ENCODE measurements at places on chromosomes 6 and 20.

- DNase-seq = no peak
Measured at GRCh38 chr20:58440021-58440767, 51.2 kb downstream of the VAPB start.

DNA sequence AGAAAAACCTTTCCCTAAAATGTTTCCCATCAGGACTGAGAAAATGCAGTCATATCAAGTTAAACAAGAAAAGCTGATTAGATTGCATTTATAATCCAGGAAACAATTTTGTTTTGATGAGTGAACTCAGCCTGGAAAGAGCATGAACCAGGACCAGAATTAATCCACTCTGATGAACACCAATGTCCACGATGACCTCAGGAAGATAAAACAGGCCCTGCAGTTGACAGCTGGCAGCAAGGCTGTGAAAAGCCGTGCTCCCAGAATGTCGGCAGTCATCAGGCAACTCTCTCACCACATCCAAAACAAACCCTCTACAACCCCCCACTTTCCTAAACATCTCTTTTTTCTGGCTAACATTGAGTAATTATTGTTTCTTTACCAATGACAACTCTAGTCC, 74.0 kb upstream of the PROKR2 start:
- DNase-seq = no peak

DNA sequence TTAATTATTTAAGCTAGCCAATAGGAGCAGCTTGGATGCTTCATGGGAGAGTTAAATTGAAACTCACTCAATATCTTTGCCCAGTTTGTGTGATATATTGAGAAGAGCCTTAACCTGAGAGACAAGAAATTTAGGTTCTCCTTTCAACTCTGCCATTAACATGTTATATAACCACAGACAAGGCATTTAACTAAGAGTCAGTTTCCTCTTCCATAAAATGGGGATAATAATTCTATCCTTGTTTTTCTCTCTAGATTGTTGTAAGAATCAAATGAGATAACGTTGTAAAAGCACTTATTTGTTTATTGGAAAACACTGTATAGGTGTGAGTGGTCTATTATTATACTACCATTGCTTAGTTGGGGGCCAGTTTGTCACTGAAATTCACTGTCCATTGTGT, 7.8 kb downstream of the ACSS2 start:
- no peak for DNase-seq

- DNase-seq = no peak
Measured at GRCh38 chr6:155854787-155855186, 399.1 kb upstream of the NOX3 start.

DNA sequence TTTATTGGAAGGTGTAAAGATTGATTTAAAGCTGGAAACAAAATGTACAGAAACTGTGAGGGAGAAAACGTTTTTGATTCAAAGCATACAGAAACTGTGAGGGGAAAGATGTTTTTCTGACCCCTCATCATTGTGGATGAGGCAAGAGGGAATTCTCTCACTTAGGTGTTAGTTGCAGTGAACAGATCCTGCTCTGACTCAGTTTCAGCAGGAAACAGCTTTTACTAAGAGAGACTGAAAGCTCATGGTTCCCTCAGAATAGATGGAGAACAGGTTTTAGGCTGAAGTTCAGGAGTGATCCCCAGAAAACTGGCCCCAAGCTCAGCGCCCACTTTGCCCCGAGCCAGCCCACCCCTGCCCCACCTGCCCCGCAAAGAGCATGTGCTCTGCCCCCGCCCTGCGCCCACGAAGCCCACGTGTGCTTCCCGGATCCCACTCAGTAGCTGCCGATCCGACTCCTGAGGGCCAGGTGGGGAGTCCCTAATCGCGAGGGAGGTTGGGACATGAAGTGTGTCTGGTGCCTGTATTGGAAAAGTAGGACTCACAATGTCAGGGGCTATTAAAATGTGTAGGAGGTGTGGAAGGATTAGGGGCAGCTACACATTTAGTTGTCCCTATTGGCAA, 41.2 kb downstream of the DUSP22 start:
- DNase-seq = no peak

DNA sequence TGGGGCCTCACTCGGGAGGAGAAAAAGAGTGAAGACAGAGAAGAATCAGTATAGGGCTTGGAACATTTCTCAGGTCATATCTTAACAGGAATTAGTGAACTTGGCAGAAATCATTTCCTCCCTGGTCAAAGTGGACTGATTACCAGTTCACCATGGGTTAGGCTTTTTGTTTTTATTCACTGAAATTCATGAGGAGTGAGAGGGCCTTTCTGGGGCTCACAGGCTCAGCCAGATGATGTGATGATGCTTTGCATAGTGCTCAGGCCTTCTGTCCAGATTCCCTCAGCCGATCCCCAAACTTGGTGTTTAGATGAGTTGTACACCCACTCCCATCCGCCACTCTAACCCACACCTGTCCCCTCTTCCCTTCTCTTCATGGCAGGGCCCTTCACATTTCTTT, 32.5 kb downstream of the SRSF3 start:
- no peak for DNase-seq

- DNase-seq = peak; percentile 13
Measured at GRCh38 chr6:6057442-6058053, 50.8 kb upstream of the NRN1 start.

- DNase-seq = no peak
Measured at GRCh38 chr6:30730601-30731435, 10.7 kb downstream of the TUBB start.

DNA sequence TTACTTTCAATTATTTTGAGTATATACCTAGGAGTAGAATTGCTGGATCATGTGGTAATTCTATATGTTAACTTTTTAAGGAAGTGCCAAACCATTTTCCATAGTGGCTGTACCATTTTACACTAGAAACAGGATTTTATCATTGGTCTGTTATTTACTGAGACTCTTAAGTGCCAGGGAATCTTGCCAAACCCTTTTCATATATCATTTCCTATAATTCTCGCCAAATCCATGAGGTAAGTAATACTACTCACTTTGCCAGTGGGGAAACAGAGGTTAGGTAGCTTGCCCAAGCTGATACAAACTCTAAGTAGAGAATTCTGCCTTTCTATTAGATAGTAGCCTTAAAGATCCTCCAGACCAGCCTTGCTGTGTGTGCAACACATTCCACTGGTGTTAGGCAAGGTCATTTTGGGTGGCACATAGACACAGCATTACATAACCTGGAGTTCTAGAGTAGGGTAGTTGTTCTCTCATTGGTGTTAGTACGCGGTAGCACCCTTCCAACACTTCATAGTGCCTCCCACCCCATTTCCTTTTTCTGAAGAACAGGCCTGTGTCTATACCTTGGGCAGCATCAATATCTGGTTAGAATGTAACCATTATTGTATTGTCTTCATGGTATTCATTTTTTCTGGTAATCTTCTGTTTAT, 65.5 kb downstream of the ARID1B start:
- no peak for DNase-seq

DNA sequence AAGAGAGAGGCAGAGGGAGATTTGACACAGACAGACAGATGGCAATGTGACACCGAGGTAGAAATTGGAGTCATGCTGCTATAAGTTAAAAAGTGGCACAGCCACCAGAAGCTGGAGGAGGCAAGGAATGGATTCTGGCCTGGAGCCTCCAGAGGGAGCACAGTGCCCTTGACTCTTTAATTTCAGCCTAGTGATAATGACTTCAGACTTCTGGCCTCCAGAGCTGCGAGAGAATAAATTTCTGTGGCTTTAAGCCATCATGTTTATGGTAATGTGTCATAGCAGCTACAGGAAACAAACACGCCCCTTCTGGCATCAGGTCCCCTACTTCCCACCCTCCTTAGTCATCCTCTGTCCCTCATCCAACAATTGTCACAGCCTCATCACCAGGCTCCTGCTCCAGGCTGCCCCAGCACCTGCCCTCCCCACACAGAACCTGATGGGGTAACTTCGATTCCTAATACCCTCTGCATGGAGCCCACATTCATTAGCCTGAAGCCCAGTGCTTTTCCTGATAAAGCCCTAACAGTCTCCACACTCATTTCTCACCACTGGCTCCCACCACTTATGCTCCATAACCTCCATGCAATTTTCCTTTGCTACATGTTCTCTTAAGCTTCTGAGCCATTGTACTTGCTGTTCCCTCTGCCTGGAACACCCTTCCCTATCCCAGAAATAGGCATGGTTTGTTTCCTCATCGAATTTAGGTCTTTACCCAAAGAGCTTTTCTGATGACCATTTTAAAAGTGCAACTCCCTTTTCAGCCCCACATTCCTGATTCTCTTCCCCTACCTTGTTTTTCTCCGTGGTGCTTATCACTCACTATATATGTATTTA, 69.7 kb upstream of the TOX2 start:
- DNase-seq = peak; percentile 47

- no peak for DNase-seq
Measured at GRCh38 chr6:127216810-127217789, 49.6 kb upstream of the RNF146 start.

DNA sequence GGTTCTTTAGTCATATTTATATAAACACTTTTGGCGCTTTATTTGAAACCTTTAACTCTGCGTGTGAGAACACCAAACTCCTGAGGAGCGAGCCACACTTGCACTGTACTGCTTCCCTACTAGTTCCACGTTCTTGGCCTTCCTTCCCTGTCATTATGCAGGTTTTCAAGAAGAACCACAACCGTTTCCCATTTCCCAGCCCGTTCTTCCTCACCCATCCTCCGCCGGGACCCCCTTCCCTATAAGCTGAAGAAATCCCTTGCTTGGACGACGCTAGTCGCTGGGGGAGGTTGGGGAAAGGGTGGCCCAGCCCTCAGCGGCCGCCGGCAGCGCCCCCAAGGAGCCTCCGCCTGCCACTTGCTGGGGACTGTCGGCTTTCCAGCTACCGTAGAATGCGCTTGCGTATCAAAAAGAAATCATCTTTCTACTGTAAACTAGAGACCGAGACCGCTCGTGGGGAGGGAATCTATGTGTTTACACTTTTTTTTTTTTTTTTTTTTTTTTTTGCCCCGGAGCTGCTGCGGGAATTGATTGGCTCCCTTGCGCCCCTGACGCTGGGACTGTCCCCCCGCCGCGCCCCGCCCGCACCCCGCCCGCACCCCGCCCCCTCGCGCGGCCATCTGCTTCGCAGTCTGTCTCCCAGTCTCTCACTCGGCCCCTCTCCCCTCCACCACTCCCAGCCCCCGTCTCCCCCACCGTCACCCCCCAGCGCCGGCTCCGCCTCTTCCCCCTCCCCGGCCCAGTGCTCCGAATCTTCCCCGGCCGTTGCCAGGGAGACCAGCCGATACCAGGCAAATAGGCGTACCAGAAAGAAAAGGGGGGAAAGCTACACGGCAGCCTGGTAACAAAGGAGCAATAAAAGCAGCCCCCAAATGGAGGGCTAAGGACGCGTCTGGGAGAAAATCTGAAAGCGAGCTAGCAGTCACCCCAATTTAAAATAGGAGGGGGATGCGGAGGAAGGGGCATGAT, 2.3 kb upstream of the MARCKS start:
- DNase-seq = no peak

All from epithelial cell of proximal tubule (primary cell).